ENCODE measurements at places on chromosomes 1 and 21. TPM values are rescaled to one million over a fixed set of nuclear protein-coding genes. Genes with fewer than 3 reads are reported as not detected.

Gene OR10J1
- not detected for total RNA-seq

Gene SMIM12
- total RNA-seq = 38.6 TPM

Gene NBPF6
- total RNA-seq = not detected

GRCh38 chr1:40895601-40896000, 33.4 kb upstream of the CITED4 start:
- no peak for DNase-seq

GRCh38 chr21:26967062-26967913, at the start of gene ADAMTS5:
ADAMTS5 (minus strand) TSS chr21:26967088; CDS start chr21:26966391, 697 bp downstream.
- no peak for DNase-seq

Gene NTMT2
- total RNA-seq = not detected

DNA sequence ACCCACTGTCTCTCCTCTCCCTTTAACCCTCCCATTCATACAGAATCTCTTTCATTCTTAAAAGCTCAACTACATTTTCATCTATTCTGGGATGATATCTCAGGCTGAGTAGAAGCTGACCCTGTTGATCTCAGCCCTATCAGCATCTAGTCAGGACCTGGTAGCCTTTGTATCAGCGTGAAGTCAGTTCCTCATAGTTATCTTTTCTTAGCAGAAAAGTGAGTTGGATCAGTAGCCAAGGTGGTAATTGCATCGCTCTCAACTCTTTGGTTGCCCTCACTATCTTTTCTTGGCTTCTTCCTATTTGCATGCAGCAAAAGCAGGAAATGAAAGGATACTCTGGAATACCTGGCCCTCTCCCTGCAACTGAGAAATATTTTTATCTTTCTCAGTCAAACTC, 13.6 kb upstream of the GOLT1A start:
- DNase-seq = no peak

DNA sequence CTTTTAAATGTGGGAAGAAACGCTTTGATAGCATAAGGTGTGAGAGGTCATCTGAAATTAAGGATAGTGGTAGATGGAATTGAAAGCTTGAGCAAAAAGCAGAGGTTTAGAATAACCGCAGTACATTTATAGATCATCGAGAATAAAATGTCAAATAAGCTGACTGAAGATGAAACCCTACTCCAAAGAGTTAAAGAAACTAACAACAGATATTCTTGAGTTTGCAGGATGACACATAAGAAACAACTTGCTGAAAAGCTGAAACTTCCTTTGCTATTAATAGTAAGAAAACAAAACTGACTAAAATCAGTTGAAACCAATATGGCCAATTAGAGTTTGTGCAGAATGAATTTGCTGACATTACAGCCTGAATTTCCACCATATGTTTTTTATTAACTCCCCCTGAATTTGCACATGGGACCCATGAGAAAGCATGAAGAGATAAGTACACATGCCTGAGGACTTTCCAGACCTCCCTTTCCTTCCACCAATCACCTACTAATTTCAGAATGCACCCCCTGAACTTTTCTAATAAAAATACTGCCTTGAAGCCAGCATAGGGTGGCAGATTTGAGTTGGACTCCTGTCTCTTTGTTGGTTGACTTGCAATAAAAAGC, 1.7 kb upstream of the C1orf185 start:
- DNase-seq = no peak

Gene TRIM17
- total RNA-seq = 1.2 TPM

DNA sequence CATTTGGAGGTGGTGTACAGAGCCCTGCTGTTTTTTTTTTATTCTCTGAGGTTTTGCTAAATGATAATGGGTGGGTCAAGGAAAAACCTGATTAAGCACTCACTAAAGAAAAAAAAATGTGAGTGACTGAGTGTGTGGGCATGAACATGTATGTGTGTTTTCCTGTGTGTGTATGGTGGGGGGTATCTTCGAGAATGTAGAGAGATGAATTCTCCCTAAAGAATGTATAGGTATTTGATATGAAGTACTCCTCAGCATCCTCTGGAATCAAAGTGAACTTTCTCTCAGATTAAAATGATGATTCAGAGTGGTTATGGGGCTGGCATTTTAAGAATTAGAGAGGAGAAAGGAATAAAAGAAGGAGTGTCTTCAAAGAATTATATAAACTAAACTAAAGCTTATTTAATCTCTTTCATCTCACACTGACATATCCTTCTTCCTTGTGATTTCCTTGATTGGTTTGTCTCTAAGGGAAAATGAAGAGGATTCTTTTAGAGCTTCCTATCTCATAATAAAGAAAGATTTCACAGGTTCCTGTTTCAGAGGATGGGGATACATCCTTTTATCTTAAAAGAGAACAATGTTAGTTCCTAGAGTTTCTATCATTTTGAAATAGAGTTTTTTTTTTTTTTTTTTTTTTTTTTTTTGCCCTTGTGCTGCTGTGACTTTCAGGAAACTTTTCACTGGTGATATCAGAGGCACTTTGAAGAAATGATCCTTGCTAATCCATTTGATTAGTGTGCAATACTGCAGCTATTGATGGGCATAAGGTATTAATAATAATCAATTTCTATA, 23.9 kb downstream of the S1PR1 start:
- no peak for DNase-seq

GRCh38 chr1:32500387-32501209, 35.7 kb downstream of the ZBTB8B start:
- peak; percentile 30 for DNase-seq

Gene KRTAP12-2
- not detected for total RNA-seq

DNA sequence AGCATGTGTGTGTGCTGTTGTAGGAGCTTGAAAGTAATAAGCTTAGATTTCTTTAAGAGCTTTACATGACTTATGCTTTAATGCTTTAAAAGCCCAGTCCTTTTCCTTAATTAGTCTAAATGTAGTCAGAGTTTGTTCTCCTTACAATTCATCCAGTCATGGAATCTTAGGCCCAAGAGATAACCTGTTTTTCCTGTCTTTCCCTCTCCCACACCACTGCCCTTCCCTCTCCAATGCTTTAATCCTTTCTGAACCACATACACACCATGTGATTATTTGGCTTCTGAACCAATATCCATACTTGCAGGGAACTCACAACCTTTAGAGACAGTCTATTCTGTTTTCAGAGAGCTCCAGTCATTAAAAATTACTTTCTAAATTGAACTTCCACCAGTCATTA, 37.6 kb downstream of the ALG6 start:
- DNase-seq = no peak

Gene NLRP3
- total RNA-seq = not detected

Gene LRRIQ3
- 1.2 TPM for total RNA-seq

Gene BEND5
- 1.0 TPM for total RNA-seq

DNA sequence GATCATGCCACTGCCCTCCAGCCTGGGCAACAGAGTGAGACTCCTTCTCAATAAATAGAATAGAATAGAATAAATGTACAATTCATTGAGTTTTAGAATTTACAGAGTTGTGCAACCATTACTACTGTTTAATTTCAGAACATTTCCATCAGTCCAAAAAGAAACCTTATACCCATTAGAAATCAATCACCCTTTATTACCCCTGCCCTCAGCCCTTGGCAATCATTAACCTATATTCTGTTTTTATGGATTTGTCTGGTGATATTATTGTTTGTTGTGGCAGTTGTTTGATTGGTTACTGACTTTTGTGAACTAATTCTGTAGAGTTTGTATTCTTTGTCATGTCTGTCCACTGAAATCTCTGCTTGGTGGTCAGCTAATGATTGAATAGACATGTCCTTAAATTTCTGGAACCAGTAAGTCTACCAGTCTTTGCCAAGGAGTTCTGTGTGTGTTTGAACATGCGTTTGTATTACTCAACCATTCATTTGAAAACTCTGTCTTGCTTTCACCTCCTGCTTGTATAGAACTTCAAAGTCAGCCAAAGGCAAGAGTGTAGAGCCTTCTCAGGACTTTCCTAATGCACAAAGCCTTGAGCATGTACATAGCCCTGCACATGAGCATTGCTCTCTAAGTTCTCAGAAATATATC, 208.8 kb downstream of the GPR52 start:
- no peak for DNase-seq

GRCh38 chr21:20611008-20611407, 387.2 kb upstream of the NCAM2 start:
- DNase-seq = no peak
